HT1080 (cell line): ENCODE measurements at places on chromosomes 7 and 10.

GRCh38 chr7:19202599-19202998, 57.4 kb upstream of the FERD3L start:
- DNase-seq: no peak

- peak; percentile 79 for DNase-seq
Observed at GRCh38 chr7:139451638-139452037, 31.8 kb downstream of the KLRG2 start.

DNA sequence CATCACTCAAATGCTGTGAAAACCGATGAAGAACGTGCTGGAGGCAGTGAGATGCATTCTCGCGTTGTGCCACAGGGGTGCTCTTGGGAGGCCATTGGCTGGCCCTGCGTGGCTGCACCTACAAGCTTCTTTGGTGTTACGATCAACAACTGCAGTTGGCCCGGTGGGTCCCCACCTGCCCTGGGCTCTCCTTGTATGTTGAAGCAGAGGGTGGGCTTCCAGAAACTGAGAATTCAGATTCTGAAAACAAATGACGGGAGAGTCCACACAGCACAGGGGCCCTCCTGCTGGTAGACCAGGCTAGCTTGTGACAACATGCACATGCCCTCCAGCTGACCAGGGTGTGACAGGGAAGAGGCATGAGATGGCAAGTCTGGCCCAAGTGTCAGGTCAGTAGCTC, 23.7 kb upstream of the DDC start:
- no peak for DNase-seq

GRCh38 chr7:155585951-155586350, 39.6 kb upstream of the CNPY1 start:
- no peak for DNase-seq

DNA sequence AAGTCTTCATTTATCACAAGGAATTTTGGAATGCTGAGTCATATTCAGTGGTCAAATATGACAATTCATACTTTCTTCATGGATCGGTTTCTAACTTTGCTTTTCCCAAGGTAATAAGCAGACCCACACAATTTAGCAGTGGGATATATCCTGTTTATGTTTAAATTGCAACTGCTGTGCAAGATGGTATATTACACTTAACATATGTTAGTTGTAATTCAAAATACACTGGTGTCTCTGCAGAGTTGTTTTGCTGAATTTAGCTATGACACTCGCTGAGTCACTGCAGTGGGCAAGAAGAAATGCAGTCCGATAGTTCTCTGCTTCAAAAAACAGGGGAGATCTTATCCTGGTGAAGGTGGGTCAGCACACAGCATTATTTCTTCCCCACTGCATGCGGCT, 194.8 kb upstream of the PTN start:
- peak; percentile 83 for DNase-seq

- DNase-seq: no peak
Observed at GRCh38 chr7:71482284-71482683, 350.3 kb downstream of the GALNT17 start.

DNA sequence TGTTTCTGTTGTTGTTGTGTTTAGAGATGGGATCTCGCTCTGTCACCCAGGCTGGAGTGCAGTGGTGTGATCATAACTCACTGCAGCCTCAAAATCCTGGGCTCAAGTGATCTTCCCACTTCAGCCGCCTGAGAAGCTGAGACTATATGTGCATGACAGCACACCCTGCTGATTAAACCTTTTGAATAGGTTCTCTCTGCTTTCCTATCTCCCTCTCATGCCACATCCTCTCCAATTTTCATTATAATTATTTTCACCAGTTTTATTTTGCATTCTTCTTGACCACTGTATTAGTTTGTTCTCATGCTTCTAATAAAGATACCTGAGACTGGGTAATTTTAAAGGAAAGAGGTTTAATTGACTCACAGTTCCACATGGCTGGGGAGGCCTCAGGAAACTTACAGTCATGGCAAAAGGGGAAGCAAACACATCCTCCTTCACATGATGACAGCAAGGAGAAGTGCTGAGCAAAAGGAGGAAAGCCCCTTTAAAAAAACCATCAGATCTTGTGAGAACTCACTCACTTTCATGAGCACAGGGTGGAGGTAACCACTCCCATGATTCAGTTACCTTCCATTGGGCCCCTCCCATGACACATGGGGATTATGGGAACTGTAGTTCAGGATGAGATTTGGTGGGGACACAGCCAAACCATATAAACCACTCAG, 12.9 kb downstream of the AGK start:
- DNase-seq: no peak

DNA sequence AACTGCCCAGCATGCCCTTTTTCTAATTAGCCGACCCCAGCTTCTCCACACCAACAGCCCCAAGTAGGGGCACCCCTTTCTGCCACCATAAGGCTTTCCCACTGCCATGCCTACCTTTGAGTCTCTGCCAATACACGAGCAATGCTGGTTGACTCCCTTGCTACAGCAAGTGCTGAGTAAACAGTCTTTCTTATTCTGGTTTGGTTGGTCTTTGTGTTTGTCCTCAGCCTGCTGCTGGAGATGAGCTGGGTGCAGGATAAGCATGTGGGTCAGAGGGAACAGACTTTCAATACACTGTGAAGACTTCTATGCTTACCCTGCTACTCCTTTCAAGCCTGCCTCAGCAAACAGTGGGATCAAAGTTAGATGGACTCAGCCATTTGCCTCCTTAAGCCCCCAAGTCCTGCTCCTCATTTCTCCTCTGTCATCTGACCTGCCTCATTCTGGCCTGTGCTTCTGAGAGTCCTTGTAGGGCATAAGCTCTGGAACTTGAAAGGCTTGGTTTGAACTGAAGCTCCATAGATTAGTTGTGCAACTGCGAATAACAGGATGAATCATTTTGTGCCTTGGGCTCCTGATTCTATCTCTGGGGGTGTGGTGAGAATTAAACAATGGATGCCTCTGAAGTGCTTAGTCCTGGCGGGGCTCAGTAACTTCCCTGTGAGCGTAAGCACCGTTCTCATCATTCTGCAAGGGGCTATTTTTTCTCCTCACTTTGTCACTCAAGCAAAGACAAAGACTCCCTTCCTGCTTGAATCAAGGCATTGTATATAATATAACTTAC, 533.8 kb upstream of the DPP6 start:
- DNase-seq: peak; percentile 35

GRCh38 chr7:74656441-74656836, 1.1 kb upstream of the GTF2I start:
- no peak for DNase-seq

- no peak for DNase-seq
Observed at GRCh38 chr7:66399566-66399965, 194.4 kb downstream of the TPST1 start.

DNA sequence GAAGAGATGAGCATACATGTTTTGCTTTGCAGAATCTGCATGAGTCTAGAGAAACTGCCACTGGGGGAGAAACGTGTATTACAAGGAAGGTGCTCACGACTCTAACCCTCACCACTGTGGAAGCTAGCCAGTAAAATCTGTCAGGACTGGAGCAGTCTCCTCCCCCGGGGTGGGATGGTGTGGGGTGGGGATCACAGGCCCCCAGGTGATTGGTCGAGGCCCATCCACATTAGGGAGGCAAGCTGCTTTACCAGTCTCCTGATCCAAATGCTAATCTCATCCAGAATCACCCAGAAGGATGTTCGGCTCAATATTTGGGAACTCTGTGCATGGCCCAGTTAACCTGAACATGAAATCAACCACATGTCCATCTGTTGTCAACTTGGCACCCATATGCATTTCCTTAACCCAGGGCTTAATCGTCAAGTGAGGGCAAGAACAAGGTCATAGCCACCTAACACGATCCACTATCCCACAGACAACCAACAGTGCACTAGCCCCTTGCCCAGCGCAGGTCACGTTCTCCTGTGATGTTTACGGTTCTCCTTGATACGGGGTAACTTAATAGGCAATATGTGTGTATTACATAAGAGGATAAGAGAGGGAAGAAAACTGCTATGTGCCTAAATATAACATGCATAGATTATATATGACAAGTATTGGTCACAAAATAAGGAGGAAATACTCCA, 40.8 kb downstream of the DNAJB6 start:
- no peak for DNase-seq

DNA sequence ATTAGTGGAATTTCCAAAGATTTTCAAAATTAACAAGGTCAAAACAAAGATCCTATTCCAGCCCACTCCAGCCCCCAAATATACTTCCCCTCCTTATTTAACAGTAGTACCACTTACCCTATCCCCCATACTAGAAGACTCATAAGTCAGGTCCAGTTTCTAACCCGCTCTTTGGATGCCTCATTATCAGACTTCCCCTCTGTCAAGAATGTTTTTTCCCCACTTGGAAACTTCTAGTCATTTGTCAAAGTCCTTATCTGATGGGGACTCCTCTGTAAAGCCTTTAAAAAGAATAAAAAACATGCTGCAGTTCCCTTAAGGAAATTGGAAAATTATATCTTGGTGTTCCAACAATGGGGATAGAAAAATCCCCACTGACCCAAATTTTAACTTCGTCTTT, 70.1 kb downstream of the IMMP2L start:
- DNase-seq: no peak

- DNase-seq: no peak
Observed at GRCh38 chr10:97779492-97779891, 7.7 kb upstream of the SFRP5 start.
